Stimulated activated CD4-positive, alpha-beta T cell treated with anti-CD3 and anti-CD28 coated beads, Interleukin-1b, Interleukin-23, amount 100 ng/mL, for 1 hour (primary cell): ENCODE measurements at places on chromosomes 7 and 10.

DNA sequence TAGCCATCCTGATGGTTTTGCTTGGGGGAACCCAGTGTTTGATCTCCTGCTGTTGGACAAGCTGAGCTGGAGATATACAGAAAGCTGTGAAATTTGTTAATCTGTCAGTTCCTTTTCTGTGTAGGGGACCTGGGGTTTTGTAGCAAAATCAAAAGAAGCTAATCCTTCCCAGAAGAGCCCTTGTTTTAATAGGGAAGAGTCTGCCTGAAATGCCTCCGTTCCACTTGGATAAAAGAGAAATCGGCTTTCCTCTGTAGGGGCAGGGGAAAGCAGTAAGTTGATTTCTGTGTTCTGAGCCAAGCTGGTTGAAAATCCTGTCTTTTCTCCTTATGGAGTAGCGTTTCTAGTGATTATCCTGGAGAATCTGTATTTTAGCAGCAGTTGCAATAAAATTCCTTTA lies 472.6 kb downstream of the SORCS3 start:
- DNase-seq: no peak

GRCh38 chr7:75033826-75034225 lies 39.8 kb downstream of the RCC1L start:
- DNase-seq: no peak

DNA sequence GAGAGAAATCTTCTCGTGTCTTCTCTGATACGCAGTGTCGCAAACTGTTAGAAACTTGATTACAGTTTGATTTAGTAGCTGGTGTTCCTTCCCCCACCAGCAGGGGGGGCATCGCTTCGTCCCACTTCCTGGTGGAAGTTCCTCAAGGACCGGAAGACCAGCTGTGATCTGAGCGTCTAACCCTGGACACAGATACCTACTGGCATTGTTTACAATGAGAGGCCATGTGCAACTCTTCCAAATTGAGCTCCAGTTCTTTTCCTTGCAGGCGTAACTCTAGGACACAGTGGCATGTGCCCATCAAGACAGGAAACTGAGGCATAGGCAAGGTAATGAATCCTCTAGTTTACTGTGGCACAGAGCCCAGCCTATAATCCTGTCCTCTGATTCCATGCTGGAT lies 219.0 kb downstream of the CCDC3 start:
- DNase-seq: peak; percentile 10

DNA sequence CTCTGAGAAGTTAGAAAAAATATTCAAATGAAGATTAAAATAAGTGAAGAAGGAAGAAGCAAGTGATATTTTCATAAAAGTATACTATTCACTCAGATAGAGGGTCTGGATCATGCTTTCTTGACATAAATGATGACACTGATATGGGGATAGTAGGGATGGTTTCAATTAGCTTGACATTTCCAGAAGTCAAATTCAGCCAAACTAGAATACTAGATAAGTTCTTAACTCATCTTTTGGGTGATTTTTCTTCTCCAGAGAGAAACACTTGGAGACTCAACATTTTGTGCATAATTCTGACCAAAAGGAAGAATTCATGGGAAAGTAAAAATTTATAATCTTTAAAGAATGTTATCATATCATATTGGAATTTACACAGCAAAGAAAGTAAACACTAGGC lies 152.0 kb upstream of the LRGUK start:
- no peak for DNase-seq

GRCh38 chr10:79939969-79940368 lies 8.9 kb downstream of the SFTPD start:
- DNase-seq: no peak

GRCh38 chr10:118304521-118304920 lies 37.6 kb downstream of the FAM204A start:
- DNase-seq: no peak

DNA sequence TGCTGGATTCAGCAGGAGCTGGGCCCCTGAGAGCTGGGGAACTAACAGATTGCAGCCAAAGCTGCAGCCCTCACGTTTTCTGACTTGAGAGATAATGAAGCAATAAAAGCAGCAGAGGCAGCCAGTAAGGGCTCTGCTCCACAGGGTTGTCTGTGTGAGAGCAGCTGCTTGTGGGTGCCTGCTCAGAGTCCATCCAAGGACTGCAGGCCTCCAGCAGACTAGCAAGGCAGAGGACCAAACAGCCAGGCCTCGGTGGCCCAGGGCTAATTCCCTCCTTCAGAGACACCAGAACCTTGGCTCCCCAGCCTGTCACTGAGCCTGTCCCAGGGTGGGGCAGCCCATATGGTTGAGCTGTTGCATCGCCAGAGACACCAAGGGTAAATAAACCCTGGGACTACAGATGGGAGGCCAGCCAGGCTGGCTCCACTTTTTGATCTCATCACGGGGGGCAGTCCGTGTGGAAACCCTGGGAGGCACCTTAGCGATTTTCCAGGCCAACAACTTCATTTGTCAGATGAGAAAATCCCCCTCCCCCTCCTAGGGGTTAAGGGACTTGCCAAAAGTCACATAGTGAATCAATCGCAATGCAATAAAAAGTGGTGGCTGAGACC lies 229.2 kb downstream of the WDR11 start:
- no peak for DNase-seq

GRCh38 chr10:18238870-18239485 lies 98.8 kb downstream of the CACNB2 start:
- DNase-seq: no peak

DNA sequence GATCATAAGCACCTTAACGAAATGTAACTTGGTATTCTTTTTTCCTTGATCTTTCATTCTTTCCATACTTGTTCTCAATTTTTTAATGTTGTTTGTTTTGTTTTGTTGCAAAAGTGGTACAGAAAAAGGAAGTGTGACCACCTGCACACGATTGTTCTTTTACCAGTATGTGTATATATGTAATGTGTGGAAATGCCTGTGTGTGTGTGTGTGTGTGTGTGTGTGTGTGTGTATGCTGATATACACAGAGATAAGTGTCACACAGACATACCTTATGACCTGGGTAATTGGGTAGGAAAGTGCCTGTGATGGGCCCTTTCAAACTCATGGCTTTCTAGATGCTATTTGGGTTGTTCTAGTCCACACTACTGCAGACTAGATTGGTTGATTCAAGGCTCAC lies 14.0 kb downstream of the INHBA start:
- DNase-seq: no peak

DNA sequence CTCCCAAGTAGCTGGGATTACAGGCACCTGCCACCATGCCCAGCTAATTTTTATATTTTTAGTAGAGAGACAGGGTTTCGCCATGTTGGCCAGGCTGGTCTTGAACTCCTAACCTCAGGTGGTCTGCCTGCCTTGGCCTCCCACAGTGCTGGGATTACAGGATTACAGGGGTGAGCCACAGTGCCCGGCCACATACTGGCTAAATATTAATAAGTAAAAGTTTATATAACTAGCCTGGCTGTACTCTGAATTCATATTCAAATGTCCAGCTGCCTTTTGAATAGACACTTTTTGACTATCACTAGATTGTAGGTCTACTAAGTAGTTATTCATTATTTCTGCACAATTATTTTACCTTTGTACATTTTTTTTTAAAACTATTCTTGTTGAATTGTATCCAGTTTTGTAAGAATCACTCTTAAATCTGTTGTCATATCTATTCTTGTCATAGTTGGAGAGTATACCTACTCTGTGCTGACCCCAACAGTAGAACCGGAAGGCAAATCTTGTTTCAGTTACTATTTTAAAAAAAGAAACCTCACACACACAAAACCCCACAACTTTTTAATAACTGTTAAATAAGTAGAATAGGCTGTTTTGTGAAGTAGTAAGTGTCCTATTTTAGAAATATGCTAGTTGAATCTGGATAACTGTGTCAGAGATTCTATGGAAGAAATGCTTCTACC lies 29.6 kb downstream of the MINPP1 start:
- no peak for DNase-seq

DNA sequence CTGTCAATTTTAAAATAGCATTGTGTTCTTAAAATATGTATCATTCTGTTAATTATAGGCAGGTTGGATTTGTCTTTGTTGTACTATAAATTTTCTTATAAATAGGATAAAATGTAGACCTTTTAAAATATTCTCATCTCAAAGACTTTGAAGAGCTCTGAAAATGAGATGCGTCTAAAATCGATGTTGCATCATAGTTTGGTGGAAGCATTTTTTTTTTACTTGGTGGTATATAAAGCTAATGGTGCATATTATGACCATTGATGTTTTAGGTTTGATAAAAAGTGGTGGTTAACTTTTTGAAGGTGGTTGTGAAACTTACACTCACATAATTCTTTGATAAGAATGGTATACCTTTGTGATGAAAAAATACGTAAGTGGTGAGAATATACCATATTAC lies 69.1 kb downstream of the ZNRF2 start:
- DNase-seq: no peak
